ENCODE measurements at places on chromosomes 6 and 20. TPM values are rescaled to one million over a fixed set of nuclear protein-coding genes. Genes with fewer than 3 reads are reported as not detected.

DNA sequence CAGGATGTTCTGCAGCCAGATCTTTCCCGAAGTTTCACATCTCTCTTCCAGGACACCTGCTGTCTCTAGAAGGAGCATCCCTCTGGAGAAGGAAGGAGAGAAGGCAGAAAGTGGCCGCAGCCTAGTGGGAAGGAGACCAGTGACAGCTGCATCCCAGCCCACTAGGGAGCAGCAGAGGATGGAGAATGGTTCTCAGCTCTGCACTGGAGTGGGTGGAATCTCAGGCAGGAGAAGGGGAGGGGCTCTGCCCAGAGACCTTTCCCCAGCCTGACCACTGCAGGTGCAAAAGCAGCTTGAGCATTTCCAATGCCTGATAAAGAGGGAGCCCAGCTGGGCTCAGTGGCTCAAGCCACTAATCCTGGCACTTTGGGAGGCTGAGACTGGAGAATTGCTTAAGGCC lies 32.3 kb downstream of the NCR2 start:
- peak; percentile 24 for DNase-seq

DNA sequence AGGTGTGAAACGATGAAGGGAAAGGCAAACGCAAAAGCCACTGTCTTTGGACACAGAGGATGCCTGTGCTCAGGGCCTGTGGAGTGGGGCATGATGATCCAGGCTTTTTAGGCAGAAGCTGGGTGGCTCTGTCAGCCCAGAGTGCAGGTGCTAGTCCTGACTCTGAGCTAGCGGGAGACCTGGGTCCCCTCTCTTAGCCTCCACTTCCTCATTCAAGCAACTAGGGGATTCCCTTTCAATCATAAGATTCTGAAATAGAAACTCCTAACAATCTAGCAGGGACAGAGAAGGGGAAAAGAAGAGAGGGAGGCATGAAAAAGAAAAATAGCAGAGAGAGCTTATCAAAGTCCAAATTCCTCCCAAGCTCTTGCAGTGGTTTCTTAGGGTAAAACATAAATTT lies 7.6 kb upstream of the HIVEP2 start:
- no peak for DNase-seq

GRCh38 chr6:112227411-112227810 lies 27.0 kb downstream of the LAMA4 start:
- no peak for DNase-seq

WFDC12 gene
- total RNA-seq = 0.18 TPM
